ENCODE measurements at places on chromosomes 4 and X.

DNA sequence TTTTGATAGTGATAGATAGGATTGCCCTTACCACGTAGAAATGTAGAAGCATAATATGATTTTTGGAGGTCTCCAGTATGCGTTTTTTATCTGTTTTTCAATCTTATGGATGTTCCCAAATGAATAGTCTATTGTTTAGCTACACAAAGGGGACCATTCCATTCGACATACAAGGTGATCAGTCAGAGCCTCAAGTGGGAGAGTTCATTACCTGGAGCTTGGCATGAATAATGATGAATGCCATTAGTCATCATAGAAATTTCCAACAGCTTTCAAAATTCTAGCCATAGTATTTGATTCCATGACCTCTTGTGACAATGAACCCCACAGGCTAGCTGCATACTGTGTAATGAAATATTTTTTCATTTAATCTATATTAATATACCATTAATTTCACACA lies 123.6 kb downstream of the PDHA2 start:
- DNase-seq = no peak

DNA sequence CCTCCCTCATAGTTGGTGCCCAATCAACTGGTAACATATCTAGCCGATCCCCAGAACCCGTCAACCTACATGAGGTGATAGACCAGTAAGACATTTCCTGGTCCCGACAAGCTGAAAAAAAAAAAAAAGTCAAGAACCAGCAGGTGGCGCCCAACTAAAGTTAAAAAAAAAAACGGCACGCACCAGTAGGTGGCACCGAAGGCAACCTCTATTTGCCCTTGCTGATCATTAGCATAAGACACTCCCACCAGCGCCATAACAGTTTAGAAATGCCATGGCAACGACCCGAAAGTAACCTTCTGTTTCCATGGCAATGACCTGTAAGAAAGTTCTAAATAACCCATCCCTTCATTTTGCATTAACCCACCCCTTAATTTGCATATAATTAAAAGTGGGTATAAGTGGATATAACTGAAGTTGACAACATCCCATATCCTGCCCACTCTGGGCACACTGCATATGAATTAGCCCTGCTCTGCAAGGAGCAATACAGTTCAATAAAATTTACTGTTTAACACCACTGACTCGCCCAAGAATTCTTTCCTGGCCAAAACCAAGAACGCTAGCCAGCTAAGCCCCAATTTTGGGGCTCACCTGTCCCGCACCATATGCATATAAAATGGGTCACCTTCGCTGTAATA lies 83.9 kb upstream of the SPANXB1 start:
- no peak for DNase-seq

DNA sequence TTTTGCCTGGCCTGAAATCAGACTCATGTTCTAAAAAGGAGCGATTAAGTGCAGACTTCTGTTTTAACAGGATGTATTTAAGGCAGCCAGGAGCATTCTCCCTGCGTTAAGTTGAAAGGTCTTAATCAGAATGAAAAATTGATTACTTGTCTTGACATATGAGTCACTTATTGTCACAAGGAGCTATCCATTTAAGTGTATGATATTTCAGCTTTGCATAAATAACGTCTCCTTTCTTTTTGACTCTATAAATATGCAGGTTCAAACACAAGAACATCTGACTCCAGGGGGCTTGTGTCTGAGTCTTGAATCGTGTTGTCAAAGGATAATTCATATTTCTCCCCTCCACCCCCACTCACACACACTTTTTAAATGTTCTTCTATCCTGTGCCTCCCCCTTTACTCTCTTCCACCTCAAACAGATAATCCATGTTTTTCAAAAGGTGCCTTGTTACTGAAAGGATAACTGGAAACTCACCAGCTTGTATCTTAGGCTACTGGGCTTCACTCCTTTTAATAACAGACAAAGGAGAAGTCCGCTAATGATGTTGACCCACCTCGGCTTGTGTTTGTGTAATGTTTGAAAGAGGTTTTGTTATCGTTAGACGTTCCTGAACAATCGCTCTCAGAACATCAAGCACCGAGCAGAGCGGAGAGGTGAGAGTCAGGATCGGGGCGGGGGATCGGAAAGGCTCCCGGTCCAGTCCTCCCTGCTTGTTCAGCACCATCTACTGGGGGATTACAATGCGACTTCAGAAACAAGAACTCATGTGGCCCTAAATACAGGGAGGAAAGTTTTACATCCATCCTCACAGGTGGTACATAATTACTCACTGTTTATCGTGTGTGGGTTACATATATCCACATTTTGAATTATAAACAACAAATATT lies 107.5 kb upstream of the RPL34 start:
- DNase-seq = no peak

DNA sequence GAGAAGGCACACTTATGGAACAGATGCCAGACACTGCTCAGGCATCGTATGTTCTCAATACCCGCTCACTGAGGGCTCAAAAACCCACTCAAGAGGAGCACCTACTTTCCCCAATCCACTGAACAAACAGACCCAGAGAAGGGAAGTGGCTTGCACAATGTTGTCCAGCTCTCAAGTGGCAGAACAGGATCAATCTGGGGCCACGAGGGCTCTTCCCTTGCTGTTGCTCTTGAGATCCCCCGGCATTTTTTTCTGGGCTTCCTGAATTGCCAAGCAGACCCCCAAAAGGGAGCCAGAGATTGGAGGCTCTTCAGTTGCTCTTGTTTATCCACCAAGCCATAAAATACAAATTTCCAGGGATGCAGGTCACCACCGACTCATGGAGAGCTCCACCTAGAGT lies 35.7 kb downstream of the IDS start:
- no peak for DNase-seq

DNA sequence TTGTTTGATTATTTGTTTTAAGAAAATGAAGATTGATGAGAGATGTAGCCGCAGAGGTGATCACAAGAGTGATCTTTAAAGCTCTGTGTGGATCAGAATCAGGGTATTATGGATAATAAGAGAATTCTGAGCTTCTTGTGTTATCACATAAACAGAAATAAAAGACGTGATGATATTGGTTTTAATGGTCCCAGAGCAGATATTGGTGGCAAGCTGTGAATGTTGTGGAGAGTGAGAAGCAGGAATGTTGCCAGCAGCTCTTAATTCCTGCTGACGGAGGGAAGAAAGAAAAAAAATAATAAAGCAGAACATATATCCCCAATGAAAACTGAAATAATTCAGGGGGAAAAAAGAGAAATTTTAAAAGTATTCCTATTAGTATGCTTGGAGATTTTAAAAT lies 1015.9 kb downstream of the PCDH18 start:
- DNase-seq = no peak

DNA sequence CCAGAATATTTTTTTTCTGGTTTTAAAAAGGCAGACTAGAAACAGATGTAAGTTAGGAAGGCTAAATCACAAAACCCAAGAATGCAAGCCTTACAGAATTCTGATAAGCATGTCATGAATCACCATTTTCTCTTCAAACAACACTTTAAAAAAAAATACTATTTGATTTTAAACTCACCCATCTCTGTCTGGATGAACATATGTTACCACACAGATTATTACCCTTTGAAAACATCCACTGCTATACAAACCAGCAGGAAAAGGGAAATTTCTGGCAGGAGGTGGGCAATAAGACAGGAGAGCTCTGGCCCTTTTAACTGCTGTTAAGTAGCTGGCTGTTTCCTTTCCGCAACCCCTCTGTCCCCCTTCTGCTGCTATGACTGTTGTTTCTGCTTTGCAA lies 317.7 kb upstream of the NOCT start:
- DNase-seq = no peak

Measured in right lobe of liver (tissue), 6 donors.